D341Med (cell line): ENCODE measurements at places on chromosomes 11 and 22.

DNA sequence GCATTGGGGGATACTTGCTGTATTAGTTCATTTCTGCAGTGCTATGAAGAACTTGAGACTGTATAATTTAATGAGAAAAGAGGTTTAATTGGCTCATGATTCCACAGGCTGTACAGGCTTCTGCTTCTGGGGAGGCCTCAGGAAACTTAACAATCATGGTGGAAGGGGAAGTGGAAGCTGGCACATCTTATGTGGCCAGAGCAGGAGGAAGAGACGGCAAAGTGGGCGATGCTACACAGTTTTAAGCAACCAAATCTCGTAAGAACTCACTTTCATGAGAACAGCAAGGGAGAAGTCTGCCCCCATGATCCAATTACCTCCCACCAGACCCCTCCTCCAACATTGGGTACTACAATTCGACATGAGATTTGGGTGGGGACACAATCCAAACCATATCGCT lies 55.1 kb downstream of the TMPRSS5 start:
- no peak for DNase-seq

GRCh38 chr11:102717280-102717679 lies 7.5 kb downstream of the MMP8 start:
- DNase-seq: no peak

GRCh38 chr11:3132831-3133260 lies 32.3 kb downstream of the OSBPL5 start:
- DNase-seq: no peak

GRCh38 chr11:57376095-57377090 lies 4.6 kb downstream of the PRG3 start:
- DNase-seq: no peak

GRCh38 chr11:121670805-121671282 lies 218.1 kb upstream of the SORL1-AS1 start:
- DNase-seq: no peak

- no peak for DNase-seq
Observed at GRCh38 chr11:13358596-13359270, 81.1 kb downstream of the BMAL1 start.

DNA sequence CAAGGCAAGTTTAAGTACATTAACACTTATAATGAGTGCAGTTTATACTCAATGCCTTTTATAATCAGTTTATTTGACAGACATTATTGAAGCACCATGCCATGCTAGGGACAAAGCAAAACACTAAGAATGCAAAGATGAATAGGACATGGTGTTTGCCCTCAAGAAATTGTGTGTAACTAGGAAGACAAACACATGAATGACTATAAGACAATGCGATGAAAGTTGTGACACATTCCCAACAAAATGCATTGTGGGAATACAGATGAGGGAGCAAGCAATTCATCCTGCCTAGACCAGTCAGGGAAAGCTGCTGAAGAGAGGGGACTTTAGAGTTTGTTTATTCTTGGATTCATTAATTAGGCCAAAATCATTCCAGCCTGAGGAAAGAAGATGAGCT lies 133.8 kb upstream of the TRPC6 start:
- no peak for DNase-seq

DNA sequence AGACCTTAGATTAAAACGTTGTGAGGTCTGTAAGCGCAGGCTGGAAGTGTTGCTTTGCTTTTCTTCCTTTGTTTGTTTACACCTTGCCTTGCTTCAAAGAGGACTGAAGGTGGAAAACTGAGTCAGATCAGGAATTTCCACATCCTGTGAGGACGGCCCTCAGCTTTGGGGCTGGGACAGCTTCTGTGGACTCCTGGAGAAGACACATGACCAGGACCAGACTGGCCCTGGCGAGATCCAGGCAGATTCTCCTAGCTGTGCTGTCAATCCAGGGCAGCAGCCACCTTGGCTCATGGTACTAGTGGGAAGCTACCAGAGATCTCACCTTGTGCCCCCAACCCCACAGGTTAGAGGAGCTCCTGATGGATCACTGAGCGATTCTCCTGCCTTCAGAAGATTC lies 1461.9 kb downstream of the TBC1D22A start:
- no peak for DNase-seq

GRCh38 chr11:103241574-103241973 lies 132.3 kb downstream of the DYNC2H1 start:
- DNase-seq: no peak

- no peak for DNase-seq
Observed at GRCh38 chr11:106827687-106828086, 190.6 kb downstream of the GUCY1A2 start.

- DNase-seq: peak; percentile 66
Observed at GRCh38 chr11:119323532-119324033, 6.7 kb upstream of the MCAM start.

DNA sequence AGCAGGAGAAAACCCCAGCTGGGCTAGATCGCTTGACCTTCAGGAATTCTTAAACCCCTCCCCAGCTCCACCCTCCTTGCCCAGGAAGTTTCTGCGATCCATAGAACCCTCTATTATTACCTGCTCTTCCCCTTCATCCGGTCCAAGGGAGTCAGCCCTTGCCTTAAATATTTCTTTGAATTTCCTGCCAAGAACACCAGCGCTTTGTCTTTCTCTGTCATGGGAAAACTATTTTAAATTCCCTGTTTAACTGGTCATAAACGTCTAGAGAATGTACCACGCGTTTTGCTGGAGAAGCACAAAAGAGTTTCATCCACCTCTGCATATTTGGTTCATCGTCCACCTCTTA lies 496 bp upstream of the TRAF6 start:
- DNase-seq: peak; percentile 36

- DNase-seq: peak; percentile 68
Observed at GRCh38 chr22:24421428-24421931, 5.9 kb upstream of the ADORA2A start.

DNA sequence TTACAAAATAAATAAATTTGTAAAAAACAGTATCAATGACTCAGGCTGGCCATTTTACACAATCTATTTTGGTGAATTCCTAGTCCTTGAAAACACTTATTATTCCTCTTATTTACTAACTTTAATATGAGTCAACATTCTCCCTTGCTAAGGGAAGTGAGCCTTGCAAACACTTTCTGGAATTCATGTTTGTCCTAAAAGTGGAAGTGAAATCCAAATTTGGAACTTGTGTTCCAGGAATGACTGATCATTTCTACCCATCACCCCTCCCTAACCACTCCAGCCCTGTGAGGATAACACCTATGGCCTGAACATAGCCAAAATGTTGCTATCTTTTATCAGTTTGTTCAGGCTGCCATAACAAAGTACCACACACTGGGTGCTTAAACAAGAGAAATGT lies 83.1 kb downstream of the OR5AK2 start:
- DNase-seq: no peak
